ENCODE measurements at places on chromosomes 16 and 17.

DNA sequence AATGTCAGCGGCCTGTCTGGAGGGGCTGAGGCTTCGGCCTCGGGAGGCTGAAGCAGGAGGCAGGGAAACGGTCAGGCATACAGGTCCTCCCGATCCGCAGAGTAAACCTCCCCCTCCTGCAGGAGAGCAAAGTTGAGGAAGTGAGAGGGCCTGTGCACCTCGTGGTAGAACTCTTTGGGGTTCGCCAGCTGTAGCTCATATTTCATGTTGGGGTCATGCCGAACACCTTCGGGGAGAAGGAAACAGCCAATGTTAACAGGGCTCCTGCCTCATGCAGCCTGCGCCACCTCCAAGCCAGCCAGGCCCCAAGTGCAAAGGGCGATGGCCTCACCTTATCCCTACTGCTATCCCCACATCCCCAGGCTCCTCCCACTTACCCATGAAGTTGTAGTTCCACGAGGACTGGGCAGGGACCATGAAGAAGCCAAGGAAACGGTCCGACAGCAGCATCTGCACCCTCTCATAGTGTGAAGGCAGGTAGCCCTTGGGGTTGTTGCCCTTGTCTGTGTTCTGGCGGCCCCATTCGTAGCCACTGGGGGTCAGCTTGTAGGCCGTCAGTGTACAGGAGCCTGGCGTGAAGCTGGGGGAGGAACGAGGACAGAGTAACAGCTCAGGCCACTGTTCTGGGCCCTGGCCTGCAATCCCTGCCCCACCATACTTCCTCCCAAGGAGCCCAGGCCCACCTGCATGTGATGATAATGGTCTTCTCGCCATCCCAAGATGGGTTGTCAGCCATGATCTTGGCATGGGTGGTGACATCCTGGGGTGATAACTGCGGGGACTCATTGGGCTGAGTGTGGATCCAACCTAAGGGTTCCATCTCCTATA, 1.3 kb upstream of the RILP start:
- no peak for DNase-seq

DNA sequence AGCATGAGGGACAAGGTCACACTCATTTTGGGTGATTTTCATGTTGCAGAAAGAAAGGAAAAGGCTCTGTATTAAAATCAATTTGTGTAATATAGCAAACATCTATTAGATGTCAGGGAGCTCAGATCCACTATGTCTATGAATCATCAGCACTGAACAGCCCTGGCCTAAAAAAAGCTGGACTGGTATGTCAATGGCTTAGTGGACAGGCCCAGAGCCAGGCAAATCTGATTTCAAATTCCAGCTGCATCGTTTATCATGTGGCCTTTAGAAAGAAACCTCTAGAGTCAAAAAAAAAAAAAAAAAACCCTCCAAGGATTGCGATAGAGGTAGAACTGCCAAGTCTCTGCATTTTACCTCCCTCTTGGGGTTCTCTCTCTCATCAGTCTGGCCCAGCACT, 5.4 kb downstream of the GAS7 start:
- DNase-seq = no peak

GRCh38 chr17:3683054-3683511, 12.9 kb downstream of the P2RX5 start:
- DNase-seq = no peak

DNA sequence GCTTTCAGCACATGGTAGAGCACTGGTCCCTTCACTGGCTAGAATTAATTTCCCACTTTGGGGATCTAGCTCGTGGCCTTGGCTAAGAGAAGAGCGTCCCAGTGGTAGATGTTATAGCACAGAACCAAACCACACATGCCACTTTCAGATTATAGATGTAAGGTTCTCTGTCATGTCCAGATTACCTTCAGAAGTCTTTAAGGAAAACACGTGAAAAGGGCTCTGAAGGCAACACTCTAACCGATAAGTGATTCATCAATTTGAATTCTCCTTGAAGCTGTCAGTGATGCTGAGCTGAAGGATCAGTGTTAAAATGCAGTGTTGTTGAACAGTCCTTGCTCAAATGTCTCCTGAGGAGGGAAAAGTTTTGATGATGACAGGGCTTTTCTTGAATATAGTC, 43.5 kb upstream of the VPS4A start:
- no peak for DNase-seq

DNA sequence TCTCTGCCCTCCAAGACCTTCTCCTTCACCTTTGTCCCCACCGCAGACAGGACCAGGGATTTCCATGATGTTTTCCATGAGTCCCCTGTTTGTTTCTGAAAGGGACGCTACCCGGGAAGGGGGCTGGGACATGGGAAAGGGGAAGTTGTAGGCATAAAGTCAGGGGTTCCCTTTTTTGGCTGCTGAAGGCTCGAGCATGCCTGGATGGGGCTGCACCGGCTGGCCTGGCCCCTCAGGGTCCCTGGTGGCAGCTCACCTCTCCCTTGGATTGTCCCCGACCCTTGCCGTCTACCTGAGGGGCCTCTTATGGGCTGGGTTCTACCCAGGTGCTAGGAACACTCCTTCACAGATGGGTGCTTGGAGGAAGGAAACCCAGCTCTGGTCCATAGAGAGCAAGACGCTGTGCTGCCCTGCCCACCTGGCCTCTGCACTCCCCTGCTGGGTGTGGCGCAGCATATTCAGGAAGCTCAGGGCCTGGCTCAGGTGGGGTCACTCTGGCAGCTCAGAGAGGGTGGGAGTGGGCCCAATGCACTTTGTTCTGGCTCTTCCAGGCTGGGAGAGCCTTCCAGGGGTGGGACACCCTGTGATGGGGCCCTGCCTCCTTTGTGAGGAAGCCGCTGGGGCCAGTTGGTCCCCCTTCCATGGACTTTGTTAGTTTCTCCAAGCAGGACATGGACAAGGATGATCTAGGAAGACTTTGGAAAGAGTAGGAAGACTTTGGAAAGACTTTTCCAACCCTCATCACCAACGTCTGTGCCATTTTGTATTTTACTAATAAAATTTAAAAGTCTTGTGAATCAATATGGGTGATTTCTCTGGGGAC, 12.2 kb downstream of the CX3CL1 start:
- DNase-seq = no peak

DNA sequence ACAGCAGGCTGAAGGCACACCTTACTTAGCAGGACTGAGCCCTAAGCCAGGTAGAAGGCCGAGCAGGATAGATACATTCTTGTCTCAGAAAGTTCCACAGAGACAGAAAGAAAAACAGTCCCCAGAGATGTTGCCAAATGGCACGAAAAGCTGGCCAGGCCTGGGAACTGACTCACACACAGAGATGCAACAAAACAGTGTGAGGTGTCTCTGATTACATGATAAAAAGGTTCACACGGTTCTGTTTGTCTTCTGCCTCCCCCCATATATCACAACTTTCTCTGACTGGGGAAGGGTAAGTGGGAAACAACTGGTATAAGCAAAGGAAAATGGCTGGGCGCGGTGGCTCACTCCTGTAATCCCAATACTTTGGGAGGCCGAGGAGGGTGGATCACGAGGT, 1.7 kb downstream of the WBP2 start:
- no peak for DNase-seq

DNA sequence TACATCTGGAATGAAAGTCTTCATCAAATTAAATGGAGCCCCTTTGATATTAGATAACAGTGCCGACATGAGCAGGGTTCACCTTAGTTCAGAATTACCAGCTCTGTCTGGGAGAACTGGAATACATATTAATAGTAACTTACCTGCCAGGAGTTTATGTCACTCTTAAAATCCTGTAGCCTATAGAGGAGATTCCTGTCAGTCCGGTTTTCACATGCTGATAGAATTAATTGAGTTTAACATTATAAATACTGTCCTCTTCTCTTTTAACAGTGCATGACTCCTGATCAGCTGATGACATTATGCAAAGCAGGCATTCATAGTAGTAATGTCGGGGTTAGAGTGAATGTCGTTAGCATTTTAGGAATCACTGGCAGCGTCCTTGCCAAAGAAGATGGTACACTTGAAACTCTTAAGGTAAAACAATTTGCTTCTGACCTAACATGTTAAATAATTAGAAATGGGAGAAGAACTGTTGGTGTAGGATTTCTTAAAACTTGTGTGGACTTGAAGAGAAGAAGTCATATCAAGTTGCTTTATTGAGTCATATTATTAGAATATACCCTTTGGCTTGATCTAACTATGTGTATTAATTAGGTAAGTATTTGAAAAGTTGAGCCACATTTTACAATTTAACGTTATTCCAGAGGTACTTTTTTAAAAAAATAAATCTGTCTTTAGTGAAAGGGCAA, 34.3 kb downstream of the HEATR3 start:
- DNase-seq = no peak

DNA sequence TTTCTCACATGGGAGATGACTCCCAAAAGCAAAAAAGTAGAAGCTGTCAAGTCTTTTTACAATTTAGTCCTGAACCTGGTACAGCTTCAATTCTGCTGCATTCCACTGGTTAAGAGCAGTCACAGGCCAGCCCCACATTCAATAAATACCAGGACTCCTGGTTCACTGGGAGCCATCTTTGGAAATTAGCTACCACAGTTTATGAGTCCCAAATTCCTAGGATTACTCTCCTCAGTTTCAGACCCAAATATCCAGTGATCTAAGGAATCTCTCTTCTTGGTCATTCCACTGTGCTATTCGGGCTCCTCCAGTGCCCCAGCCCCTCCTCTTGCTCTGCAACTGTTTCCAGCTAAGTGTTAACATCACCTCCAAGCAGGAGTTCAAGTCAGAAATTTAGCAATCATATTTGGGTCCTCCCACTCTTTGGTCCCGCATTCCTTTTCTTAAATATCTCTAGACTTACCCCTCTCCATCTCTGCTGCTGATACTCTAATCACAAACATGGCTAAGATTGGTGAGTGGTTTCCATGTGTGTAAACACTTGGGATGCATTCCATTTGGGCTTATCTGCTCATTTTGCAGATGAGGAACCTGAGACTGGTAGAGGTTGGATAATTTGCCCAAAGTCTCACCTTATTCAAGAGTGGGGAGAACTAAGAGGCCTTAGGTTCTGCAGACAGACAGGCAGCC, 9.6 kb upstream of the WIPF2 start:
- no peak for DNase-seq

GRCh38 chr16:21710938-21711337, 47.2 kb downstream of the OTOA start:
- DNase-seq = no peak

DNA sequence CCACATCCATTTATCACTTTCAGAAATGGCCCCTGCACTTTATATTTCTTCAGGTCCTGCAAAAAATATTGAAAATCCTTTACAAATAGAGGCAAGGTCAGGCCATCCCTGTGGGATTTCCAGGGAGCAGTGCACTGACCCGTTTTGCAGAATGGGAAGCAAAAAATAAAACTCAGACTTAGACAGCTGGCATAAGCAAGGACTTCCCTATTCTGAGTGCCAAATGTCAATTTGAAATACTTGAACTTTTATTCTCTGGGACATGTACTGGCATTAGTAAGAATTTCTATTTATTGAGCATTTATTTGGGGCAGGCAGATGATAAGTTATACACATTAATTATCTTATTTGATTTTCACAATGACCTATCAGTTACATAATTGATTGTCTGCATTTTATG, 32.4 kb downstream of the PRKCB start:
- DNase-seq = no peak

- DNase-seq = no peak
Measured at GRCh38 chr17:75316253-75316652, 27.0 kb upstream of the SLC25A19 start.

GRCh38 chr17:64503341-64503740, 2.7 kb downstream of the DDX5 start:
- DNase-seq = no peak
